Stimulated activated CD4-positive, alpha-beta T cell treated with anti-CD3 and anti-CD28 coated beads, Interleukin-1b, Interleukin-23, amount 100 ng/mL, for 1 hour (primary cell): ENCODE measurements at places on chromosomes 4 and X.

GRCh38 chr4:44558031-44558605 is 93.3 kb downstream of the YIPF7 start:
- DNase-seq: no peak

DNA sequence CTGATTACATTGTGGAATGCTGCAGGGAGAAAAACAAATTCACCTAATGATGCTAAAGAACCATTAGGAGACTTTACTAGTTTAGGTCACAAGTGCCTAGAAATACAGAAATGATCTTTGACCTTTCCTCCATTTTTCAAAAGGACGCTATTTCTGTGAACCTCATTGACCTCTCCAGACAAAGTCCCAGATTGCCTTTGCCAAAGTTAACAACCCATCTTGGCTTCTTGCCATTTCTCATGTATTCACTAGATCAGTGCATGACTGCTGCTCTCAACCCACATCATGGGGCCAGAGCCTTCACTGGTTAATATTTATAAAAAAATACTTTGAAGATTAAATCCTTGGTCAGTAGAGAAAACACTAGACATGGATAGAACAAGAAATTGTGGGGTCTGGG is 19.9 kb upstream of the AR start:
- no peak for DNase-seq

DNA sequence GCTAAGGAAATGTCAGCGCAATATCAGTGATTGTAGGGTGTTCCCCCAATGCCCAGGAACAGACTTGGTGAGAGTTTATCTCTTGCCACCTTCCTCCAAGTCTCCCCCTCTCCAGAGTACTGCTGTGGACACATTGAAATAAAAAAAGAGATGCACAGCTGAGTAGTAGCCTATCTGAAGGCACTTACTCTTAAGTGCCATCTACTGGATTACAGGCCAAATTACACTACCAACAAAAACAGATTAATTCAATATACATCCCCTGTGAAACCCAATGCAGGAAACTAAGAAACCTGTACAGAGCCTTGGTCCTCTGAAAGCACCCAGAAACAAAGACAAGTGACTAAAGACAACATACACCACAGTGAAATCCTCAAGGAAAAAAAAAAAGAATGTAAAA is 460.3 kb downstream of the ZIC3 start:
- DNase-seq: no peak

DNA sequence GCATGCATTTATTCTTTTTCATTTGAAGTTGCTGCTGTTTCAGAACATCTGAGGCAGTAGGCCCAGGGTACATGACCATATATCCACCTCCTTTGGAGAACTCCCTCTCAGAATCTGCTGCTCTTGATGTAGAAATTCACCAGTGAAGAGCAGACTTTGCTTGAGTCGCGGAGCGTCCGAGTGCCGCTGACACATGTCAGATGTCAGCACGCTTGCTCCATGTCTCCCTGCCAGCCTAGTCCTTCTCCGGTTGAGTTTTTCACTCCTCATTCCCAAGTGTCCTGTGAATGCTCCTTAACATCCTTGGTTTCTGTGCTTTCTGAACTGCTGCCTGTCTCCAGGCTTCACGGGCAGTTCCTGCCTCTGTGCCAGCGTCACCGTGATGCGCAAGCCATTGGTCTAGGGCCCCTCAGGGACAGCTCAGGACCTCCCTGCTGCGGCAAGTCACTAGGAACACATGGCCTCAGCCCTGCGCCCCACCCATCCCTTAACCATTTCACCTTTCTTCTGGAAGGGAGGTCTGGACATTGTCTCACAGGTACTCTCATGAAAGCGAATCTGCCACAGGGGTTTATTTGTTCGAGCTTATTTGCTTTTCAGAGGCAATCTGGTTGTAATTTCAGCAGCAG is 93.1 kb upstream of the RBPJ start:
- DNase-seq: no peak

DNA sequence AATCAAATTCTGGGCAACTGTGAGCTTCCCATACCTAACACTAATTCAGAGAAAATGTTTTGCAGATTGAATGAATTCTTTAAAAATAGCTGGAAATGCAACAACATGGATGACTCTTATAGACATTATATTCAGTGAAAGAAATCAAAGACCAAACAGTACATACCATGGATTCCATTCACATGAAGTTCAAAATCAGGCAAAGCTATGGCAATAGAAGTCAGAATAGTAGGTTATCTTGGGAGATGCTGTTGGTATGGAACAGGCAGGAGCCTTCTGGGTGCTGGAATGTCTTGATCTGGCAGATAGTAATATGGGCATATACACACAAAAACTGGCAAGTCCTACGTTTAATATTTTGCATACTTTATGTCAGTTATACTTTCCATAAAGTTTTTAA is 25.5 kb upstream of the CBLL2 start:
- DNase-seq: no peak

DNA sequence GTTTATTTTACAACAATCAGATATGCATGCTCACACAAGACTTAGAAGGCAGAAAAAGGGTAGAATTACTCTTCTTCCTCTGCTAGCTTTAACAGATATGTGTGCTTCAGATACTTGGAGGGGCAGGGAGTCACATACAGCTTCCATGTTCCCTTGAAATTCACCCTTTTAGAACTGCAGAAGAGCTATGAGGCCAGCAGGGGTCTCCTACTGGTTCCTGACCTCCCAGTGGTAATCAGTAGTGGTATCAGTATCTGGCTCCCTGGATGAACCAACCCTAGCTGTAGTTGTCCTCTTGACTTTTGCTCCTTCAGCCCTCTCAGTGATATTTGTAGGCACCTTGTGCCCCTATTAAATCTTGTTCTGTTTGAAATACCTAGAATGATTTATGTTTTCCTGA is 81.5 kb downstream of the RCHY1 start:
- no peak for DNase-seq
